ENCODE measurements at places on chromosomes 13 and 19. TPM values are rescaled to one million over a fixed set of nuclear protein-coding genes. Genes with fewer than 3 reads are reported as not detected.

GRCh38 chr13:79457948-79458347 lies 23.0 kb upstream of the NDFIP2 start:
- DNase-seq: no peak

- no peak for DNase-seq
Observed at GRCh38 chr13:80101040-80101439, 239.9 kb downstream of the SPRY2 start.

- DNase-seq: no peak
Observed at GRCh38 chr19:17743874-17744580, 7.2 kb upstream of the FCHO1 start.

Gene ATCAY
- 1.2 TPM for polyA plus RNA-seq

Gene DIRAS1
- polyA plus RNA-seq: 1.4 TPM

DNA sequence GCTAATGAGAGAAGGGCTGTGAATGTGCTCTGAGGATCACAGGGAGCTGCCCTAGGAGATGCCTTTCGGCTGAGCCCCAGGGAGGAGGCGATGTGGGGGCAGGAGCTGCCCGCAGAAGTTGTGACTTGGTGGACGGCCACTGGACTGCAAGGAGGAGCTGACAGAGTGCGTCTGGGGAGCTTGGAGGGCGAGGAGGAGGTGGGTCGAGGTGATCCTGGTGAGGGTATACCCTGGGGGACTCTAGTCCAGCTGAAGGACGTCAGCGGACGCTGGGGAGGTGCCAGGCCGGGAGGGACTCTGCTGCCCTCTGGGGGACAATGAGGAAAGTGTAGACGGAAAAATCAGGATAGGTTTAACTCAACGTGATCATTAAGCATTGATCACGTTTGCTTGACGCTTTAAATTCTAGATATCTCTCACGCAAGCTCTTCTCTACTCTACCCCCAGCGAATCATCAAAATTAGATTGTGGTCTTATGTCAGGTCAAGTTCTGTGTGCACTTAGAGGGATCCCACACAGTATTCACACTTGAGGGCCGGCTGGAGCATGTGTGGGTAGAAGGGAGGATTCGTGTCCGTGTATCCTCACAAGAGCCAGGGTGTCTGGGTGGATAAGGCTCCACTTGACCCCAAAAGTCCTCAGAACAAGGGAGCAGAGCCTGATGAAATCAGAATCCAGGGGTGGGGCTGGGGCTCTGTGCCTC lies 3.3 kb upstream of the CEACAM7 start:
- no peak for DNase-seq

Gene C1QTNF9B
- 2.0 TPM for polyA plus RNA-seq

- no peak for DNase-seq
Observed at GRCh38 chr13:67829641-67830040, 599.5 kb upstream of the PCDH9 start.

DNA sequence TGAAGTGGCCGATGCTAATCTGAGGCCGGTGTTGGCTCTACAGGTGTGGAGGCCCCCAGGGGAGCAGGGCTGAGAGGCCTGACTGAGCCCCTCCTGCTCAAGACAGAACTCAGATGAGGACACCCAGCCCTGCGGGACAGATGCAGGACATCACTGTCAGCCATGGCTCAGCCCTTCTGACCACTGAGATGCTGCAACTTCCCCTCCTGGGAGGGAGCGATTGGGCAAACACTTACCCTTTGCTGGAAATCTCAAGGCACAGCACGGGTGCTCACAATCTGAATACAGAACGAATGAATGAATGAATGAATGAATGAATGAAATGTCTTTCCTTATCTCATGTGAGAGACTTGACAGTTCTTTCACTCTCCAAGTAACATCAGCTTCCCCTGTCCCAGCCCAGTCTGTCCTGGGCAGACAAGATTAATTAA lies 3.5 kb upstream of the SIGLEC7 start:
- no peak for DNase-seq

DNA sequence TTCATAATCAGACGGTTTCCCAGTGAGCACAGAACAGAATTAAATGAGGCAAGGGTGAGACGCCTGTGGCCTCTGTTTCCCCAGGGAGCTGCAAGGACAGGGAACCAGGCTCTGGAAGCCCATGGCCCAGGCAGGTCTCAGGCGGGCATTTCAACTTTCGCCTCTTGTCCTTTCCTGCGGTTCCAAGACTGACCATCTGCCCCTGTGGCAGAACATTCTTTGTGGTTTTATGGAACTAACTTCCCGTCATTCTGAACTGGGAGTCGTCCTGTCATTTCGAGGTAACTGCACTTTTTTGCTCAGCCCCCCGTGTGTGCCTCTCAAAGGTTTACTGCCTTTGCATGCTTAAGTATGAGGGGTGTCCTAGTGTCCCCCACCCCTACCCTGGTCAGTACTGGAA lies 70.9 kb downstream of the KL start:
- DNase-seq: no peak

Gene OR7A17
- 0.05 TPM for polyA plus RNA-seq

DNA sequence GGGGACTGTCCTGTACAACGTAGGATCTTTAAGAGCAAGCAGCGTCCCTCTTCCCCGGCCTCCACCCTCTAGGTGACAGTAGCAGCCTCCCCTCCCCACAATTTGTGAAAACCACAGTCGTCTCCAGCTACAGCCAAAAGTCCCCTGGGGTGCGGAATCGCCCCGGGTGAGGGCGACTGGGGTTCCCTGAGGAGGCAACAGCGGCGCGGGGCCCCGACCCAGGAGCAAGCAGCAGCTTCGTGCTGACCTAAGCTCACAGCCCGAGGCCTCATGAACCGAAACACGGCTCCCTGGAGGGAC lies 322 bp downstream of the ZNF558 start:
- DNase-seq: no peak

- DNase-seq: no peak
Observed at GRCh38 chr19:16208847-16209665, 11.3 kb downstream of the AP1M1 start.

Gene KLK15
- not detected for polyA plus RNA-seq

- DNase-seq: no peak
Observed at GRCh38 chr19:32543115-32543900, 37.7 kb upstream of the PDCD5 start.

DNA sequence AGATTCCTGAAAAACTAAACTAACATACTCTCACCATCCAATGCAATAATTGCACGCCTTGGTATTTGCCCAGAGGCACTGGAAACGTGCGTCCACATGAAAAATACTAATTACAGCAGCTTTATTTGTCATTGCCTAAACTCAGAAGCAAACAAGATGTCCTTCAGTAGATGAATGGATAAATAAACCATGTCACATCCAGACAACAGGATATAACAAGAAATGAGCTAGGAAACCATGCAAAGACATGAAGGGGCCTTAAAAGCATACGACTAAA lies 25.0 kb downstream of the ELL start:
- DNase-seq: no peak

Gene NCR1
- 0.53 TPM for polyA plus RNA-seq

Gene MYO16
- 14.5 TPM for polyA plus RNA-seq

Gene CLEC17A
- polyA plus RNA-seq: not detected

- DNase-seq: no peak
Observed at GRCh38 chr19:11092181-11092538, 2.9 kb downstream of the LDLR start.

DNA sequence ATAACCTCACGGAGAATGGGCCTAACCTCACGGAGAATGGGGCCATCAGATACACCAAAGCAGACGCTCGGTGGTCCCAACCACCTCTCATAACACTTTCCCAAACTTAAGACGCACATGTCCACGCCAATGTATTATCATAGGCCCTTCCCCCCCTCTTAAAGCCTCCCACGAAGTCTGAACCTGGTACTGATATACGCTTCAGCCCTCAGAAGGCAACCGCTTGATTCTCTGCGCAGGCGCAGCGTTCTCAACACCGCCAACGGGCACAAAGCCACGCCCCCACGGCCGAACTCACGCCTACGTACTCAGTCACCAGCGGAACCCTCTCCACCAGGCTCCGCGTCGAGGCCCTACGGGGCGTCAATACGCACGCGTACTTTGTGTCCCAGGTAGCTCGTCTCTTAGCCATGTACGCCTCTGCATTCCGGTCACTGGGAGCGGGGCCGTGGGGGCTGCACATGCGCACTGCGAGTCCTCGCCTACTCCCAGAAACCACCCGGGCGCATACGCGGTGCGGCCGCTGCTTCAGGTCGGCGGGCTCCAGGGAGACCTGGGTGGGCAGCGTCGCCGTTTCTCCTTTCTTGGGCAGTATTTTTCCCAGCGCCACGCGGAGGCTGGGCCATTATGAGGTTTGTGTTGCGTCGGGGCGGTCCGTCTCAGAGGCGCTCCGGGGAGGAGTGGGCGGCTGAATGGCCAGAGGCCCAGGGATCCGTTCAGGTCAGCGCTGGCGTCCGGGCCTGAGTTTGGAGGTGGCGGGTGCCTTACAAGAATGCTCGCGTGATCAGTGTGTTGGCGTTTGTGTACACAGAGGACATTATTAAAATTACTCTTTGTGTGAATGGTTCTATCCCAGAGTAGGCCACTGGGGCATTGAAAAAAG lies 25.3 kb downstream of the ZNF582 start:
- DNase-seq: peak; percentile 86

- peak; percentile 29 for DNase-seq
Observed at GRCh38 chr19:54517483-54517882, 14.9 kb downstream of the LAIR2 start.

Gene IRGC
- not detected for polyA plus RNA-seq

DNA sequence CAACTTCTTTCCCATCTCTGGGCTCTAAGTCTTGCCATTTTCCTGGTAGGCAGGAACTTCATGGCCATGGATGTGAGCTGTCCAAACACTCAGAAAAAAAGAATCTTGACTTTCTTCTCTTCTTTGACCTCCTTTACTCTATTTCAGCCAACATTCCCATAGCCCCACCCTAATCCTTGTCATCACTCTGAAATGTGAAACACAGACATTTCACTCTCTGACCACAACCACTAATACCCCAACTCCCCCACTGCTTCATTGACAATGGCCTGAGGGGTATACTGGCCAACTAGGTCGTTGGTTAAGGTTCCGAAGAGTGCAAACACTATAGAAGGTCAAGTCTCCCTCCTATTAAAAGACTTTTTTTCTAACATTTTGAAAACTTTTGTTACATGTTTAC lies 4.7 kb upstream of the CYP2A13 start:
- DNase-seq: no peak

- DNase-seq: no peak
Observed at GRCh38 chr19:53981376-53981951, 10.0 kb upstream of the CACNG6 start.

DNA sequence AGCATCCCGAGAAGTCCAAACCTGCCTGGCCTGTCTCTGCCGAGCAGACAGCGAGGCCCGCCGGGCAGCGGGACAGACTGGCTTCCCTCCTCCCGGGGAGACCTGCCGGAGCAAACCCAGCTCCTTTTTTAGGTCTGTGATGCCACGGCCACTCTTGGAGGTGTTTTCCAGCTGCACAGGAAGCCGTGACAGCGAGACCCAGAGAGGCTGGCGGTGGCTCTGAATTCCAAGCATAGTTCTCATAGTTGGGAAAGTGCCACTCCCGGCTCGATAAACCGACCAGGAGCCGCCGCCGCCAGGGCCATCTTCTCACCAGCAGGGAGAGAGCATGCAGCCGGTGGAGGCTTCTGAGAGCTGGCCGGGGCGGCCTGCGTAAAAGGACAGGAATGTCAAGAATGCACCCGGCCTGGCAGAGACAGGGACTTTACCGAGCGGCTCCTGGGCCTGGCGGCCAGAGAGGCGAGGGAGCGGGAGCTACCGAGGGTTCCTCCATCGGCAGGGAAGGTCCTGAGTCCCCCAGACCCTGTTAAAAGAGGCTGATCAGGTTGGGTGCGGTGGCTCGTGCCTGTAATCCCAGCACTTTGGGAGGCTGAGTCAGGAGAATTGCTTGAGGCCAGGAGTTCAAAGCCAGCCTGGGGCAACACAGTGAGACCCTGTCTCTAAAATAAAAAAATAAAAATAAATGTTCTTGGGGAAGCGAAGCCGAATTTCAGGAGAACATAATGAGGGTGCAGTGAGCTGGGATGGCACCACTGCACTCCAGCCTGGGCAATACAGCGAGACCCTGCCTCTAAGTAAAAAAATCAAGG lies 64.9 kb downstream of the GADD45B start:
- DNase-seq: no peak

DNA sequence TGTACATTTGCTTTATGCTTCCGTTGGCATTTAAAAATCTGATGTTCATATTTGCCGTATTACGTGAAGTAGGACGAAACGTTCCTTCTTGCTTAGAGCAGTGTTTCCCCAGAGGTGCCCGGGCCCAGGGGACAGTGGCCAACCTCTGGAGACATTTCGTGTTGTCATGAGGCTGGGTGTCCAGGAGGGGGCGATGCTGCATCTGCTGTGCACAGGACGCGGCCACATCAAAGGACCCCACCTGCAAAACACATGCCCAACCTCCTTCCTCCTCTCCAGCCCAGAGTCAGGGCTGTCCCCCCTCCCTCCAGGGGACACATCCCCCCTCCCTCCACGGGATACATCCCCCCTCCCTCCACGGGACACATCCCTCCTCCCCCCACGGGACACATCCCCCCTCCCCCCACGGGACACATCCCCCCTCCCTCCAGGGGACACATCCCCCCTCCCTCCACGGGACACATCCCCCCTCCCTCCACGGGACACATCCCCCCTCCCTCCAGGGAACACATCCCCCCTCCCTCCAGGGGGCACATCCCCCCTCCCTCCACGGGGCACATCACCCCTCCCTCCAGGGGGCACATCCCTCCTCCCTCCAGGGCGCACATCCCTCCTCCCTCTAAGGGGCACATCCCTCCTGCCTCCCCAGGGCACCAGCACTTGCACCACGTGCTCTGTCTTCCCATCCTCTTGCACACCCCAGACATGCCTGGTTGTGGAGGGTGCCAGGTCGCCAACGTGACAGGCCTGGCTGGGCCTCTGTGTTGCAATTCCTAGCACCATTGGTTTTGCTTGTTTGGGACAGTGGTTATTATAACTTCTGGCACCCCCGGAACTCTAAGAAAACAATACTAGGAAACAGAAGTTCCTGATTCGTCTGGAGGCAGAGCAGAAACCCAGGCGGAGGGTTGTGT lies 46.7 kb downstream of the GAS6 start:
- no peak for DNase-seq

DNA sequence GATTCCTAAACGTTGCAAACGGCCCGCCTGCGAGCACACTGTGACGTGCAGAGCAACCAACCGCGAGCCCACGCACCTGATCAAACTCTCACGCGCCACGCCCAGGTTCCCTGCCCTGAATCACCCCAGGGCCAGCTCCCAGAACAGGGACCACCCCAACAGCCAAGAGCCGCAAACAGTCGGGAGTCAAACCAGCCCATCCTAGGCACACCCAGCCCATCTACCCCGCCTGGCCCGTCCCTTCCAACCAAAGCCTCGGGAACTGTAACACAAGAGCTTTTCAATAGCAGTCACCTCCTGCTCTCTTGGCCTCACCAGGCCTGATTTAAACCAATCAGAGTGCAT lies 8.9 kb downstream of the PIP5K1C start:
- no peak for DNase-seq

DNA sequence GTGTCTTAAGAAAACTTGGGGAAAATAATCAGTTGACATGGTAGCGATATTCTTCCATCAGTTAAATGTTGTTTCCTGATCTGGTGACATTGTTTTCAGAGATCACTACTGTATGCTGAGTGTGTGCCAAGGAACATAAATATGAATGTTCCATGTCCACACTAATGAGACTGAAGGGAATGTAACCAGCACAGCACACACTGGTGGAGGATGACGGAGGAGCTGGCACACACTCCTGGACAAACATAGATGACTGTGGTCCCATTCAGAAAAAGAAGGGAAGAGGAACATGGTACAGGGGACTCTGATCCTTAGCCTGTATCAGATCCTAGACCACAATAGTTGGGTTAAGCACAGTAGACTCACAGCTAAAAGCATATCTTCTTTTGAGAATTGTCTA lies 574.8 kb downstream of the MYO16 start:
- no peak for DNase-seq

Gene PROZ
- not detected for polyA plus RNA-seq

Gene ZIC2
- polyA plus RNA-seq: not detected

Measured in forelimb muscle (tissue), 1 donor.